ENCODE measurements at places on chromosomes 12 and 14.

- no peak for DNase-seq
Observed at GRCh38 chr14:89635615-89636014, 218.6 kb upstream of the FOXN3 start.

GRCh38 chr12:95231190-95231589, 13.6 kb downstream of the VEZT start:
- DNase-seq: no peak

- DNase-seq: no peak
Observed at GRCh38 chr14:77186911-77187648, 5.5 kb downstream of the TMEM63C start.

- DNase-seq: no peak
Observed at GRCh38 chr14:39025810-39026627, 77.0 kb downstream of the SEC23A start.

GRCh38 chr12:82425241-82425640, 66.9 kb downstream of the METTL25 start:
- DNase-seq: no peak

GRCh38 chr12:51152953-51153352, 20.0 kb downstream of the TFCP2 start:
- DNase-seq: no peak

GRCh38 chr14:79412822-79413221, 798.5 kb downstream of the DIO2 start:
- peak; percentile 25 for DNase-seq

DNA sequence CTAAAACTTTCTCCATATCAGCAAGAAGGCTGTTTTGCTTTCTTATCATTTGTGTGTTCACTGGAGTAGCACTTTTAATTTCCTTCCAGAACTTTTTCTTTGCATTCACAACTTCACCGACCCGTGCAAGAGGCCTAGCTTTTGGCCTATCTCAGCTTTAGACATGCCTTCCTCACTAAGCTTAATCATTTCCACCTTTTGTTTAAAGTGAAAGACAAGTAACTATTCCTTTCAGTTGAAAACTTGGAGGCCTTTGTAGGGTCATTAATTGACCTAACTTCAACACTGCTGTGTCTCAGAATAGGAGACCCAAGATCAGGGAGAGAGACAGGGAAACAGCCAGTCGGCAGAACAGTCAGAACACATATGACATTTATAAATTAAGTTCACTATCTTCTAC, 39.3 kb downstream of the BBS10 start:
- no peak for DNase-seq

DNA sequence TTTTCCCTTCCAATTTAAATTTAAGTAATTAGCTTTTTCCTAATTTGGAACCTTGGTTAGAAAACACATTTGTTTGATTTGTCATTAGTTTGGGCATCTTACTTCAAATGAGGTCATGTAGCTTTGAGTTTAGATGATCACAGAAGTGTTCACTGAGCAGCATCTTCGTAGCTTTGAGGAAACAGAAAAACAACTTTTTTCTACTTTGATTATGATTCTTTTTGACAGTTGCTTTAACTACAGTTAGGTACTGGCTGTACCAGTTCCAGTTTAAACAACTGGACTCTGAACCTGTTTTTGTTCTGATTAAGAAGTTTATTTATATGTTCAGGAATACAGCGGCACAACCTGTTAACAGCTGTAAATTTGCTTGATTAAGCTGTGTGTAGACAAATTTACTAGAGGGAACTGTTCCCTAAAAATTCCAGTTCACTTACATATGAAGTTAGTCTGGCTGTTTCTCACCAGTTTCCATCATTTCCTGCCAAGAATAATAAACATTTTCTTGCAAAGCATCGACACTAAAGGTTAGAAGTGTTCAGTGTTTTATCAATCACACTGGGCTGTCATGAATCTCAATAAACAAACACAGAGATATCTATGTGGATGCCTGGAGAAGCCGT, 191.9 kb downstream of the RAD51B start:
- no peak for DNase-seq

- no peak for DNase-seq
Observed at GRCh38 chr14:102975662-102976061, 53.2 kb downstream of the AMN start.

- DNase-seq: no peak
Observed at GRCh38 chr12:101407049-101407435, 530 bp downstream of the ARL1 start.

DNA sequence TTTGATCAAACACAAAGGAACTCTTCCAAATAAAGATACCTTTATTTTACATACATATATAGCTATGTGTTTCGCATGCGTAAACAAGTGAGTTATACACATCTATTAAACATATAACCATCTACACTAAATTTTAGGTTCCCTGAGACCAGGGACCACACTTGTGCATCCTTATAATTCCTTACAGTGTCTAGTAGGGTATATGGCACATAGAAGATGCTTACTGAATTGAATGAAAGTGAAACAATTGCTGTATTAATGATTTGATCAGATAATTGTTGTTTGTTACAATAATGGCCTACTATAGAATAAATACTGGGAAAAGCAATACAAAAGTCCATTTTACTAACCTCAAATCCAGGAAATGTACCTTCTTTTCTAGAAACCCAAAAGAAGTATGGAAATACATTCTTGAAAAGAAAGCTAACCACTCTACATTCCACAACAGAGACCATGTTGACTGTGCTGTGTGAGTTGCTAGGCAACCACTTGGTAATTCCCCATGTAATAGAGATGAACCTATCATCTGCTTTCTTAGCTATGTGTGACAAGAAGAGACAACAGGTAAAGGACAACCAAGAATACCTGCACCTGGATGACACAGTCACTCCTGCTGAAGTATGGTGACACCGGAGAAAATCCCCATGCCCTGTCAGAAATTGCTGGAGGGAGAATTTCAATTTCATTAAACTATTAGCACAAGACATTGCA, 11.9 kb upstream of the CIPC start:
- peak; percentile 3 for DNase-seq

GRCh38 chr12:115364921-115365320, 680.9 kb upstream of the TBX3 start:
- no peak for DNase-seq

DNA sequence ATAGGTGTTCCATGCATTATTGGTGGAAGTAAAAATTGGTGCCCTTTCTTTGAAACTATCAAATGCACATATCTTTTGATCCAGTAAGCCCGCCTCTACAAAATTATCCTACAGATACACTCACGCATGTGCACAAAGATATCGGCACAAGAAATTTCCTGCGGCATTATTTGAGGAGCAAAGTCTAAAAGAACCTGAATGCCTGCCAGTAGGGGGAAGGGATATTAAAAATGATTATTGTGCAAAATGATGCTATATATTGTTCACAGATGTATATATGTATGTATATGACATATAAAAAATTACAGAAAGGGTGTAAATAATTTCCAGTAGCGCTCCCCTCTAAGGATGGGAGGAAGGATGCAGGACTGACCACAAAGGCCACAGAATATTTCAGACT, 24.7 kb upstream of the ADIPOR2 start:
- DNase-seq: no peak

- no peak for DNase-seq
Observed at GRCh38 chr14:101150039-101150610, 246.6 kb upstream of the RTL1 start.

GRCh38 chr12:80364056-80364455, 80.0 kb upstream of the PTPRQ start:
- DNase-seq: no peak

DNA sequence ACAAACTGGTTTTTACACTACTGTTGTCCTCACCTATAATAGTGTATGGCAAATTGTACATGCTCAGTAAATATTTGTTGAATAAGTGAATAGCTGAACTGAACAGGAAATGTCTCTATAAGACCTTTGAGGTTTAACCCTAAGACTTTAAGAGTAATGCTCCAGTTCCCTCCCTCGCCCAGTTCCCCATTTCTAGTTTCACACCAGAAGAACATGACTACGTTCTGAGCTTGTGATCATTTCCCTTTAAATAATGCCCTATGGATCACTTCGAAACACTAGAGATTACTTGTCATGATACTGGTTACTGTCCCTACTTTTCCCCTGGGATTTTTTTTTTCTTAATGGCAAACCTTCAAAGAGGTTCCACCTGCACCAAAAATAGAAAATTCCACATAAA, 69.3 kb downstream of the PRKD1 start:
- no peak for DNase-seq

GRCh38 chr12:48377646-48378045, 26.9 kb upstream of the ZNF641 start:
- no peak for DNase-seq

- DNase-seq: no peak
Observed at GRCh38 chr12:113467142-113467501, 4.5 kb downstream of the LHX5 start.

DNA sequence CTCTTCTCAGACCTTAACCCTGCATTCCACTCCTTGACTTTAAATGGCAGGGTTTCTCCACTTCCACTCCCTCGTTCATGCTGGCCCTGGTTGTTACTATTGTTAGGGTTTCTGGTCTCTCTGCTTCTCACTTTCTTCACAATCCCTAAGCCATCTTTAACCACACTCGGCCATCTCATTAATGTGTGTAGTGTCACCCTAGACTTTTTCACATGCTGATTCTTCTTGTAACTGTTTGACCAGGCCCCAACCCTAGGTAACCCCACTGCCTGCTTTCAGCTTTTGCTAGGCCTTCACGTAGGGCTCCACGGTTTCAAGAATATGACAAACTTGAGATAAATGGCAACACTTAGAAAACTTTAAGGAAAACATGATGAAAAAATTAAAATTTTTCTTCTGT, 195.1 kb downstream of the IPO8 start:
- no peak for DNase-seq

DNA sequence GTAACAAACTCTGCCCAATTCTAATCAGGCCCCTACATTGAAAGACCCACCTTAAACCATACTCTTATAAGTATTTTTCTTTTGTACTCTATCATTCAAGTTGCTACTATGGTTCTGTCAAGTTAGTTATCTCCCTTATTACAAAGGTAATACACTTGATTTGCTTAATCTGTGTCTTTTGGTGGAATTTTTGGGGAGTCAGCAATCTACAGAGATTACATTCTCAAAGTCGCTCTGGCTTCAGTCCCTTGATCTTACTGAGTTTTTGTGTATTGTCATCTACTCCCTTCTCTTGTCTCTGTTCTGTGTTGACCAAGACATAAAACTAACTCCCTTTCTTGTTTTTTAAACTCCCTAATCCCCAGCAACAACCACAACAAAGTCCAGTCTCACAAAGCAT, 353.1 kb downstream of the LRIG3 start:
- no peak for DNase-seq

DNA sequence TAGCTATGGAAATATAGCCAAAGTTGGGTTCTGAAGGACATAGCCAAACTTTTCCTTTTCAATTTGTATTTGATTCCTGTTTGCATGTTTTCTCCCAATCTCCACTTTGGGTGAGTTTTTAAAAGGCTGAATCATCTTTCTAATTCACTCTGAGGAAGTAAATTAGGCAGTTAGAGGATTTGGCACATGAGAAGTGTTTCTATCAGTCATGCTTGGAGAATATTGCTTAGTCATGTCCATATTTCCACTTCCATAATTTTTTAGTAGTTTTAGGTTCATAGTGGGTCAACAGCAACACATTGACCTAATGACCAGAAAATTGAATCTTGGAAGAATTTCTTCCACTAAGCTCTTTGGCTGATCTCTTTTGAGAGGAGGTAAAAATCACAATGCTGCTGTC, 21.8 kb downstream of the IRAK3 start:
- DNase-seq: no peak

GRCh38 chr12:66320996-66321395, 18.7 kb downstream of the HELB start:
- no peak for DNase-seq

DNA sequence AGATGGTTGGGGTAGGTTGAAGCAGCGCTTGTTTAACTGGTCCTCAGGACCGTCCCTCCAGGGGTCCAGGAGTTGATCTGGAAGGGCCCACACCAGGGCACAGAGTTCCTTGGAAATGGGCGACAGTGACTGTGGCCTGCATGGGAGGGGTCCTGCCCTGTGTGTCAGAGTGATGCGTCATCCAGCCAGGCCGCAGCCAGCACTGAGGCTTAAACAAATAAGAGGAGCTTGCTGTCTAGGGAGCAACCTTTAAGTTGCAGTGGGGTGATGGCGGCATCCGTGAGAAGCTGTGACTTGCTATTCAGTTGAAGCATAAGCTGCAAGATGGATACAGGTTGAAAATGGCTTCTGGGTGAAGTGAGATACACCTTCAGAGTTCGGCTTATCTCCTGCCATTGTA, 20.2 kb downstream of the DCAF4 start:
- DNase-seq: no peak

- no peak for DNase-seq
Observed at GRCh38 chr14:103743691-103744090, 28.1 kb downstream of the ZFYVE21 start.

GRCh38 chr12:42660117-42660516, 70.6 kb upstream of the PRICKLE1 start:
- no peak for DNase-seq

- no peak for DNase-seq
Observed at GRCh38 chr14:103514596-103515421, 7.8 kb downstream of the CKB start.

DNA sequence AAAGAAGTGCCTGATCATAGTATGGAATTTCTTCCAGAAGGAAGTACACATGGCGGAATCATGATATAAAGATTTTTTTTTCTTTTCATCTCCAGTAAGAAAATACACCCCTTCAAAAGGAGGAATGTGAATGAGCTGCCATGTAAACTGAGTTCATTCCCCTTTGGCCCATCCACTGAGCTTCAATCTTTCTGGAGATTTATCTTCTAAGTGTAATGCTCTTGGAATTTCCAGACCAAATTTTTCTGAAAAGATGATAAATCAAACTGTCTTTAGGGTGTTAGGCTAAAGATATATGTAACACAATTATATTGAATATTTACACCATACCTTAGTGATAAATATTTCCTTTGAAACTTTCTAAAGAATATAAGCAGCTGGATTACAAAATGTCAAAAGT, 5.2 kb downstream of the DCN start:
- DNase-seq: no peak

- DNase-seq: no peak
Observed at GRCh38 chr12:115362339-115362976, 678.5 kb upstream of the TBX3 start.

DNA sequence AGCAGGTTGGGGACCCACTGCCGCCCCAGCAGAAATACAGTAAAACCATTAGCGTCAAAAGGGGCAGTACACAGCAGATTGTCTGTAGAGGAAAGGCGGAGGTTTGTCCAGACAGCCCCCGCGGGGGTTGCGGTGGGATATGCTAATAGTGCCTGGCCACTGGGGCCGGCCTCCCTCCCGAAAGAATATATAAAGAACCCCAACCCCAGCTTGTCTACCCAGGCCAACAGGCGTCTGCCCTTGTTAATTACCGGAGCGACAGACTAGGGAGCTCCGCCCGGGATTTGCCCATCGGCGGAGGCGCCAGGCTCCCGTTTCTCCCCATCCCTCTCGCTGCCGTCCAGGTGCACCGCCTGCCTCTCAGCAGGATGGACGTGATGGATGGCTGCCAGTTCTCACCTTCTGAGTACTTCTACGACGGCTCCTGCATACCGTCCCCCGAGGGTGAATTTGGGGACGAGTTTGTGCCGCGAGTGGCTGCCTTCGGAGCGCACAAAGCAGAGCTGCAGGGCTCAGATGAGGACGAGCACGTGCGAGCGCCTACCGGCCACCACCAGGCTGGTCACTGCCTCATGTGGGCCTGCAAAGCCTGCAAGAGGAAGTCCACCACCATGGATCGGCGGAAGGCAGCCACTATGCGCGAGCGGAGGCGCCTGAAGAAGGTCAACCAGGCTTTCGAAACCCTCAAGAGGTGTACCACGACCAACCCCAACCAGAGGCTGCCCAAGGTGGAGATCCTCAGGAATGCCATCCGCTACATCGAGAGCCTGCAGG, at the start of gene MYF5:
Gene MYF5 (plus strand): TSS at position 217 of the 774 bp plus-strand sequence. CDS start 152 bp downstream, at position 369.
- DNase-seq: no peak

GRCh38 chr12:122610911-122611310, 83.9 kb downstream of the KNTC1 start:
- DNase-seq: no peak
